RPMI8226 (cell line): ENCODE measurements at places on chromosomes 4 and X.

GRCh38 chr4:101153653-101154052 is 193.7 kb downstream of the PPP3CA start:
- no peak for DNase-seq

- DNase-seq: no peak
Measured at GRCh38 chr4:70488748-70489147, 16.8 kb downstream of the MUC7 start.

DNA sequence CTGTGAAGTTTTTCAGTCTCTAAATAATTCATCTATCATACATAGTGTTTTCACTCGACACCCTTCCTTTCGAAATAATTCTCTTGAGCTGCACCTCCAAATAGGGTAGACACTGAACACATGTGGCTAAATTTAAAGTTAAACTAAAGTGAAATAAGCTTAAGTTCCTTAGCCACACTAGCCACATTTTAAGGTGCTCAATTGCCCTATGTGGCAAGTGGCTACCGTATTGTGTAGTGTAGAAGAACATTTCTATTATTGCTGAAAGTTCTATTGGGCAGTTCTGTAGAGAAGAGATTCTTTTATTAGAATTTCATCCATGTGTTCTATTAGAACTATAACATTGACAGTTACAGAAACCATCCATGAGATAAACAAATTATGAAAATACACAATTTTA is 107.0 kb upstream of the CTSO start:
- no peak for DNase-seq

DNA sequence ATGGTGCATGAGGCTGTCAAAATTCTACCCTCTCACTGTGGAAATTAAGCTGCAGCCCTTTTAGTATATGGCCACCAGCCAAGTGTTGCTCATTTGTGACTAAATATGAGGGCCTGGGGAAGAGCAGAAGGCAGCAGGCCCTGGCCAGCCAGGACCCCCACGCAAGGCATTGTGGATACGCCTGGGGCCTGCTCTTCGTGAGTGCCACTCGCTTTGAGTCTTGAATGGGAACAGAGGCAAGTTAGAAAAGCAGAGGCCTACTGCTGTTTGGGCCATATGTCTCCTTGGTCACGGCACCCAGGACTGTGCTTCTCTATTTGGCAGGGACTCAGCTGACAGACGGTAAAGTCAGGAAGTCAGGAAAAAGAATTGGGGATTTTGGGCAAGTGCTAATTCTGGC is 10.9 kb downstream of the RTL5 start:
- no peak for DNase-seq

- DNase-seq: no peak
Measured at GRCh38 chr4:62377700-62378099, 1177.6 kb downstream of the ADGRL3 start.

GRCh38 chr4:114922592-114922933 is 190.9 kb downstream of the NDST4 start:
- DNase-seq: no peak
